HT-29 (cell line): ENCODE measurements at places on chromosomes 1 and 21. TPM values are rescaled to one million over a fixed set of nuclear protein-coding genes. Genes with fewer than 3 reads are reported as not detected.

The FAM43B gene
- not detected in 2 replicates for total RNA-seq

The TNFSF4 gene
- total RNA-seq = 0.03 TPM in 2 replicates

The KCNJ10 gene
- total RNA-seq = not detected in 2 replicates

The SPATA45 gene
- total RNA-seq = not detected in 2 replicates

The FOXE3 gene
- not detected in 2 replicates for total RNA-seq

The SPRR1A gene
- not detected in 2 replicates for total RNA-seq

The JUN gene
- total RNA-seq = 531 and 547 TPM in 2 replicates

The C1QB gene
- total RNA-seq = not detected in 2 replicates

The KPRP gene
- total RNA-seq = not detected in 2 replicates

The SPRR2A gene
- not detected in 2 replicates for total RNA-seq

The LDLRAD1 gene
- not detected in 2 replicates for total RNA-seq

The TDRD10 gene
- not detected in 2 replicates for total RNA-seq

The MIGA1 gene
- 2.0 and 2.1 TPM in 2 replicates for total RNA-seq

The WDR64 gene
- not detected in 2 replicates for total RNA-seq

The PCP4 gene
- not detected in 2 replicates for total RNA-seq

The CYP4B1 gene
- 0.23 TPM in 1 of 2 replicates, not detected in the other for total RNA-seq
